ENCODE measurements at places on chromosomes 3 and 15.

GRCh38 chr3:130582457-130583153 is 65.6 kb downstream of the COL6A6 start:
- DNase-seq = no peak

- DNase-seq = peak; percentile 13
Measured at GRCh38 chr3:197003461-197004385, 25.9 kb downstream of the MELTF start.

GRCh38 chr15:47708161-47708980 is 8.9 kb upstream of the SEMA6D start:
- no peak for DNase-seq

GRCh38 chr3:8529181-8529637 is 27.6 kb downstream of the LMCD1 start:
- no peak for DNase-seq

Data from cerebellar nuclear complex (tissue), 1 donor.